ENCODE measurements at places on chromosomes 5 and 9.

DNA sequence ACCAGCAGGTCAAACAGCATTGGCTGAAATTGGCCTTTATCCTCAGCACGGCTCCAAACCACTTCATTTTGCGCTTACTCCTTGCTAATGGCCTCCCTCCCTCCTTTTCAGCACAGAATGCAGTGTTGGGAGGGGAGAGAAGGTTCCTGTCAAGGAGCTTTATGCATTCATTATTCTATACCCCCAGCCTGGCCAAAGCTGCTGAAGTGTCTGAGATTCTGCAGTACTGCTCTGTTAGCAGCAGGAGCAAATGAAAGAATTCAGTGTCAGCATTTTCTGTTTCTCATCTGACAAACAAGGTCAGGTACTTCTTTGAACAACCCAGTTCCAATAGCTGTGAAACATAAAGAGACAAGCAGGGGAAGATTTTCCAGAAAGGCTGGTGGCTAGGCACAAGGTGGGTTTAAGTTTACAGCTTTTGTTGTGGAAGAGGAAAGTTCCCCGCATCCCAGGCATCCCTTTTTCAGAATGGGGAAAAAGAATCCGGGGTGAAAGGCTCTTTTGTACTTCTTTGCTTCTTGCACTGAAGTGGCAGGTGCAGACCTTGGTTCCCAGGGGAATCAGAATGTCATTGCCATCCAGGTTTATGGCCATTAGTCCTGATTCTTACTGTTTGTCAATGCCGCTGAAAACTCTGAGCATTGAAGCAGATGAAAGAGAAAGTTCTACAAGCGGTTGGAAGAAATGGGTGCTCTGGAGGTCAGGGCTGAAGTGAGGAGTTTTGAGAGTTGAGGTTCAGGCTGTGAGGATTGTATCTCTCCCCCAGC, 109.3 kb upstream of the APC start:
- DNase-seq, result no peak

DNA sequence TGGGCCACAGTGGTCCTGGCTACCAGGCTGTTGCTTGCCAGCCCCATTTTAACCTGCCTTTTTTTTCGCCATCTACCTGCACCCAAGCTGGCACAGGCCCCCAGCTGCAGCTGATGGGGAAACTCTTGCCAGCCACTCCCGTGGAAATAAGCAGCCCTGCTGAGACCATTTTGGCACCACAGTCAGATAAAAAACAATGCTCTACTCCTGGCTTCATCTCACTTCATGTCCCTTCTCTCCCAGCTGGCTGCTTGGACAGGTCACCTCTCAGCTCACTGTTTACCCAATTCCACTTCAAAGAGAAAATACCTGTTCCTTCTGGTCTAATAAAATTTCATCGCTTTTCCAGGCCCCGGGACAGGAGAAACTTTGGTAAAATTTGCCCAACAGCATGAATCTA, 322.6 kb upstream of the SLC30A5 start:
- no peak for DNase-seq

DNA sequence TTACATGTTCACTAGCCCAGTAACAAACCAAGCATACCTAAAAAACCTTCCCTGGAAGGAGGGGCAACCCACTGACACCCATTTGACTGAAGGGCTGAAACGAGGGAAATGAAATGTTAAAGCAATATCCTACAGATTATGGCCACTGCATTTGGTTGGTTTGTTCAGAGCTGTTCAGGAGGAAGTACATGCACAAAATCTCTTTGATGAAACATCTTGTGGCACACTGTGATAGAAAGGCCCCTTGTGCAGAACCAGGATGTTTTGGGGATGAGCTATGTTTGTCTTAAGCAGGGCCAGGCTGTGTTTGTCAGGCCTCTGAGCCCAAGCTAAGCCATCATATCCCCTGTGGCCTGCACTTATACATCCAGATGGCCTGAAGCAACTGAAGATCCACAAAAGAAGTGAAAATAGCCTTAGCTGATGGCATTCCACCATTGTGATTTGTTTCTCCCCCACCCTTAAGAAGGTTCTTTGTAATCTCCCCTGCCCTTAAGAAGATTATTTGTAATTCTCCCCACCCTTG, 467.3 kb upstream of the PIK3R1 start:
- peak; percentile 71 for DNase-seq

DNA sequence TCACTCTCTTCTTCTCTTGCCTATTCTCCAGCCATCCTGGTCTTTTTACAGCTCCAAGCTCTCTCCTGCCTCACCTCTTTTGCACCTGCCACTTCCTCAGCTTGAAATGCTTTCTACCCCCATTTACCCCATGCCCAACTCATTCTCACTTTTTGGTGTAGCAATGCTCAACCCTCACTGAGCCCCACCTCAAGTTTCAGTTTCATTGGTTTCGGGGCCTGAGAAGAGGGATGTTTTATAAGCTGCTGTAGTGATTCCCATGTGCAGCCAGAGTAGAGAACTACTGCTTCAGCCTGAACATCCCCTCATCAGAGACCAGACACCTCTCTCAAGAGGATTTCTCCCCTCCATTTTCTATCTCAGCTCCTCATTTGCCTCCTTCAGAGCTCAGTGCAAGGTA, 45.2 kb upstream of the FYB1 start:
- DNase-seq, result no peak

DNA sequence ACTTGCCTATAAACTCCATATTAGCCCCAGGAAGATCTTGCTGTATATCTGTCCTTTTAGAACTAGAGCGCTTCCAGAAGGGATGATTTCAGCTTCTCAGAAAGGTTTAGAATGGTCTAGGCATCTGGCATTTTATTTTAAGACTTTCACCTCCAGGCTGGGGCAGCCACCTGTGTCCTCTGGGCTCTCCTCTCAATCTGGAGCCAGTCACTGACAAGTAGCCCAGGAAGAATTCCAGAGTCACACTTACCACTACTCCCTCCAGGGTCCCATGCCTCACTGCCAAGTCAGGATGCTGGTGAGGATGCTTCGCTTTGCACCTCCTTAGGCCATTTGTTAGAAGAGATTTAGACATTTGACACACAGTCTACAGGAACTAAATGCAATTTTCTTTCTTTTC, 20.8 kb downstream of the B4GALT1 start:
- peak; percentile 46 for DNase-seq

- no peak for DNase-seq
These were observed 581 bp upstream of the SARDH start for GRCh38 chr9:133738640-133739225.

- DNase-seq, result no peak
These were observed 671.0 kb downstream of the DMRTA1 start for GRCh38 chr9:23117616-23118015.

DNA sequence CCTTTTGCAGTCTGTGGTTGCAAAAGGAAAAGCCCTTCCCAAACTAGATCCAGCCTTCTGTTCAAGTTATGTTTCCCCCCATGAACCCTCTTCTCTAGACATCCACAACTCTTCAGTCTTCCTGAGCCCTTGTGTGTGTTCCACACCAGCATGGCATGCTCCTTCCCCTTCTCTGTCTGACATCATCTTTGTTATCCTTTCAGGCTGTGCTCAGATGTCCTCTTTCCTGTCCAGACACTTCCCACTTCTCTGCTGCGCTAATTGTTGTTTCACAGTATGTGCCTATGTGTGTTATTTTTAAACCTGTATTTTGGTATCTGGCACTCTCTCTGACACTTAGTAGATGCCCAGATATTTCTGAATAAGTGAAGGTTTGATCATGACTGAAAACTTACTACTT, 38.2 kb downstream of the FOCAD start:
- DNase-seq, result no peak

DNA sequence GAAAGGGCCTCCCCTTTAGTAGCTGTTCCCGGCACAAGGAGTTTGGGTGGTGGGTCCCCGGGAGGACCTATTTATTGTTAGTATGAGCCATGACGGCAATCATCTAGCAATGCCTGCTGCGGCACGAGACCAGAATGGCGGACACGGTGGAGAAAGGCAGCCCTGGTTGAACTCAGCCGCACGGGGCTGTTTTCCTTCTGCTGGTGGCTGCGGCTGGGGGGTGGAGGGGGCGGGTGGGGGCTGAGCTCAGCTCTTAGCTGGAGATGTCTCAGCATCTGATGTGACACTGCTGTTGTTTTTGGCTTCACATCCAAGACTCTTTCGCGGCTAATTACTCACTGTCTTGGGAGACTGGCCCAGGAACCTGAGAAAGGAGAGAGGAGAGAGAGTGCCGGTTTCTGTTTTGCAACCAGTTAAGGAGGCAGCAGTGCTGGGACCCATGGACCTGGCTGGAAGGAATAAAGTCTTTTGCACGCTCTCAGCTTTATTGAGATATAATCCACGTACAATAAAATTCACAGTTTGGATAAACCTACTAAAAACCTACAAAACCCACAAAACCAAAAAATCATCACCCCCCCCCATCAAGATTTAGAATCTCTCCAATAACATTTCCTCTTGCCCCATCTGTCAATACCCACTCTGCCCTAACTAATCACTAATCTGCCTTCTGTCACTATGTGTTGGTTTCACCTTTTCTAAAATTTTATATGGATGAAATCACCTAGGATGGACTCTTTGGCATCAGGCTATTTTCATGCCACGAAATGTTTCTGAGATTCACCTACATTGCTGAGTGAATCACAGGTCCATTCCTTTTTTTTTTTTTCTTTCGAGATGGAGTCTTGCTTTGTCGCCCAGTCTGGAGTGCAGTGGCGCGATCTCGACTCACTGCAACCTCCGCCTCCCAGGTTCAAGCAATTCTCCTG, 81.8 kb upstream of the NEURL1B start:
- no peak for DNase-seq

DNA sequence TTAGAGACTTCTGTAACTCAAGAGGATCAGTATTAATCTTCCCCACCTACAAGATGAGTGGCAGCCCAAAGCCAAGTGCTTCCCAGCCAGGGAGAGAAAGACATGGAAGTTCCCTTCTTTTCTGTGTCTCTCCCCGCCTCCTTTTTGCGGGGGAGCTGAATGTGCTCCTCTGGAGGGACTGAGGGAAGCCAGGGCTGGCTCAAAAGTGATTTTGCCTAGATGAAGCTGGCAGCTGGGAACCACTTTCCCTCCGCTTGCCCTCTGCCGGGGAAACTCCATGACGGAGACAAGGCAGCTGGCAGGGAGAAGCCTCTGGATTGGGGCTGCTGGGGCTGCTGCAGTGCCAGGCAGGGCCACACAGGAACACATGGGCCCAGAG, 24.4 kb downstream of the EGR1 start:
- DNase-seq, result no peak

DNA sequence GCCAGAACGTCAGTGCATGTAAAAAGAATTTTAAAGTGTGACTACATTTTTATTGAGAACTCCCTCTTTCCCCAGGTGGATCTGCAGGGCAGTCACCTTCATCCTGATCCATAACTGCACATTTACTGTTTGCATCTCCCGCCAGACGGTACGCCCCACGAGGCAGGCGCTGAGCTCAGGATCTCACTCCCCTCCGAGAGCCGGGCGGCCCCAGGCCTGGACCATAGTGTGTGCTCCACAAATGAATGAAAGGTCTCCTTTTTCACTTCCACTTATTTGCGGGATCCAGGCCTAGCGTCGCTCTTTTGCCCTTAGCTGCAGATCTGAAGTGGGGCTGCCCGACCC, 378 bp downstream of the DROSHA start:
- DNase-seq, result peak; percentile 25

DNA sequence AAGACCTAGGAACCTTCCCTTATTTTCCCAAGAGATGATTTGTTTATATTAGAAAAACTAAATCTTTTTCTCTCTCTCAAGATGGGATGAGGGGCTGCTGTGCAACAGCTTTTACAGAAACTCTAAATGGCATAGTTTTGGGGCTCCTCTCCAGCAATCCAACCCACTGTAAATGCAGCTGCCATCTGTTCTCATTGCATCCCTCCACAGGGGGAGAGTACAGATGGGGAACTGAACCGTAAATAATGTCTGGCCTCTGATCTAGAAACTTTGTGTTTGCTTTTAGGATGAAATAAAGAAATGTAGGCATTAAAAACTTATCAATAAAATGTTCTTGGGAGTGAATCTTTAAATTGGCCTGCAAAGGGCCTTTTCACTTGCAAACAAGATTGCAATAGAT, 291.4 kb downstream of the MCTP1 start:
- no peak for DNase-seq

GRCh38 chr5:154779105-154779504, 23.9 kb downstream of the LARP1 start:
- DNase-seq, result peak; percentile 17

- DNase-seq, result no peak
These were observed 144.1 kb downstream of the CEP120 start for GRCh38 chr5:123279136-123279535.

GRCh38 chr5:27208051-27208450, 169.7 kb upstream of the CDH9 start:
- DNase-seq, result no peak

DNA sequence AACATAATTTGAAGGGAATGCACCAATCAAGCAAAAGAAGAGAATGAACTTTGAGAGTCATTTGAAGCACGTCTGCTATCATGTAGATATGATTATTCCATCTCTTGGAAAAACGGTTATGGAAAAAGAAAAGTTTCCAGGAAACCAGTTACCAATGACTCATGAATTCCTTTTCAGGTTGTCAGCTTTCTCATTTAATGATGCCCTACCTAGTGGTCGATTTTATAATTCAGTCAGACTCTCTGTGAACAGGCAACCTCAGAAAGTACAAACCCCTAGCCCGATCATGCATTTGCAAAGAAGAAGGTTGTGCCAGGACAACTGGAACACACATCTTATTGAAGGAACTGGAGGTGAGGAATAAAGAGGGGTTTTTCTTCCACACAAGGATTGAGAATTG, 355.1 kb upstream of the GRIA1 start:
- DNase-seq, result no peak

DNA sequence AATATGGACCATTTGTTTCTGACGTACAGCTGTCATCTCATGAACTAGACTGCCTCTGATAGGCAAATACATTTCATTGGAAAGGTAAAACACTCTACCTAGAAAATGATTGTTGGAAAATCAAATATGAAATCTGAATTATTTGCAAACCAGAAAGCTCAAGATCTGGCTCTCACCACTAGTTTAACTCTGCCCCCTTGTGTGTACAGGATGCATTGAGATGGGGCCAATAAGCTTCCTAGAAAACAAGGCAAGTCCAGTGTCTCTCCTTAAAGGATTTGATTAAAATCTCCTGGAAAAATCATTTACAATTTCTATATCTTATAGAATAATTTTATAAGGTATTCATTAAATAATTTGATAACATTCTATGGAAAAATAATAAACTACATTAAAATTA, 311.9 kb upstream of the ANKH start:
- DNase-seq, result peak; percentile 50

DNA sequence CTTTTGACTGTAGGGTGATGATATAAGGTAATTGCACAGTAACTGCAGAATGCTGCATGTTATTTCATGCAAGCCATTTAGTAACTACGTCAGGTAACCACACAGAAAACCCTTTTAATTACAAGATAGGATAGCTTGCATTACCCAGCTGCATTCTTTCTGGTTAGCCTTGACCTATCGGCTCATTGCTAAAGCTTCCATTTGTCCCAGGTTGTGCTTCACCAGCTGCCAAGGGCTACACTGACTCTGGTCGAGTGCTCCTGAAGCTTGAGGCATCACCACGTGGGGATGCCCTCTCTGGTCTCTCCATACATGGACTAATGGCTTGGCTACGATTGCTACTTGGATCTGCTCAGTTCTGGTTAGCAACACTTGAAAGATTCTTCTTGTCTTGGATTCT, 81.1 kb upstream of the SLC12A2 start:
- no peak for DNase-seq
